ENCODE measurements at places on chromosomes 1 and 21.

DNA sequence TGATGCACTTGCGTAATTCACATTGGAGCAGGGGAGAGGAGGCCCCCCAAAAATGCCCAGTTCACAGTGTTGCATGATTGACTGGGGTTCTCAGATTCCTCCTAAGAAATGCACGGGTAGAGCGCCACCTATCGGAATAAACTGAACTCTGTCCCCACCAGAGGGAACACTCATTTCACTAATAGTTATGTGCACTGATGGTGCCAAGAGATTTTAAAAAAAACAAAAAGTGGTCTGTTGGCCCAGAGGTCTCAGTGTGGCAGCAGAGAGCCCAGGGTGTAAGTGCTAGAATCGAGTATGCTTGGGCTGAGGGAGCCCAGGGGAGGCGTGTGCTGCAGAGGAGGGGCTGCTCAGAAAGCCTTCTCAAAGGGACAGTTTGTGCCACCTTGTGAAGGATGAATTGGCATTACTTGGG lies 6.9 kb downstream of the PINK1 start:
- peak; percentile 62 for DNase-seq

DNA sequence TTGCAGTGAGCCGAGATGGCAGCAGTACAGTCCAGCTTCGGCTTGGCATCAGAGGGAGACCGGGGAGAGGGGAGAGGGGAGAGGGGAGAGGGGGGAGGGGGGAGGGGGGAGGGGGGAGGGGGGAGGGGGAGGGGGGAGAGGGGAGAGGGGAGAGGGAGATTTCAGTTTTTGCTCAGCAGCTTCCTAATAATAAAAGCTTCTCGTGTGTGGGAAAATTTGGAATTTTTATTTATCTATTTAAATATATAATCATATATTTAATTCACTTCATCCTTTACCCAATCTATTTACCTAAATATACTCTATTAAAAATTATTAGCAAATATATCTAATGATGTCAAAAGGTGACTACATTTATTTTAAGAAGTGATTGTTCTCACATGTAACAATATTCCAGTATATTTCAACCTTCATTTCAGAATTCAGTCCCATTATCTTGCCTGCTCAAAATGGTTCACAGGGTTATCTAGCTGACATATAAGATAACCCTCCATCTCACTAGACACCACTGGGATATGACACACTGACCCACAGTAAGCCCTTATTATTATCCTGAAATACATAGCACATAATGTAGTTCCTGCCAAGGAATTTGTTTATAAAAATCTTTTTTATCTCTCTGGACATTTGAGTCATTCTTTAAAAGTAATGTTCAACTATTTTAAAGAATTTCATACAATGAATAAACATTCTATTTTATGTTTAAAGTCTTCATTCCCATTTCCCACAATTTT lies 105.9 kb downstream of the GPATCH2 start:
- peak; percentile 47 for DNase-seq

DNA sequence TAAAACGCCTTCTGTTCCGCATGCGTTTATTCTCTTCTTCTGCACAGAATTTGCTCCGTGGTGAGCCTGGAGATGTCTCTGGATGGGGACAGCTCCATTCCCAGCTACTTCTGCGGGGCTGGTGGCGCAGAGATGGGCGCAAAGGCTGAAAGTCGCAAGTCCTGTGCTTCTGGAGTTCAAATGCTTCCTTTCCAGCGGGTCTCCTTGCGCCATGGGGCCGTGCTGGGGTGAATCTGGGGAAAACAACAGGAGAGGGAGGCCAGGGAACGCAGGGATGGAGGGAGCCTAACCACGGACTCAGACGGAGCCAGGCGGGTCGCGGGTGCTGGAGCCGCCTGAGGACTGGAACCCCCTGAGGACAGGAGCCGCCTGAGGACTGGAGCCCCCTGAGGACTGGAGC lies 2.9 kb upstream of the OR2T12 start:
- no peak for DNase-seq

GRCh38 chr1:153872331-153872730 lies 50.4 kb downstream of the GATAD2B start:
- no peak for DNase-seq

DNA sequence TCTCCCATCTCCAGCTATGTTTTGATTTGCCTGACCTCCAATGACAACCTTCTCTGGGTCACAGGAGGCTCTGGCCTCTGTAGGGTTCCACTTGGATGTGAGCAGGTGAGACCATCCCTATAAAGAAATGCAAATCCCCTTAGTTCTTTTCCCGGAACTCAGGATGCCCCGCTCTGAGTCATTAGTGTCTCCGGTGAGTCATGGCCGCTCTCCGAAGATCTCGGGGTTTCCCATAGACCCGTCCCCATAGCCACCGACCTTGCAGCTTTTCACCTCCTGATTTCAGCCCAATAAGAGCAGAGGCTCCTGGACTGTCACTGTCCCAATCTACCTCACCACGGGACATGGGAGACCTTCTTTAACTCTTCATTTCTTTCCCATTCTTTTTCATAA lies 98.2 kb downstream of the PGBD5 start:
- DNase-seq, result no peak

- no peak for DNase-seq
Observed at GRCh38 chr21:32380940-32381339, 11.9 kb downstream of the URB1 start.

DNA sequence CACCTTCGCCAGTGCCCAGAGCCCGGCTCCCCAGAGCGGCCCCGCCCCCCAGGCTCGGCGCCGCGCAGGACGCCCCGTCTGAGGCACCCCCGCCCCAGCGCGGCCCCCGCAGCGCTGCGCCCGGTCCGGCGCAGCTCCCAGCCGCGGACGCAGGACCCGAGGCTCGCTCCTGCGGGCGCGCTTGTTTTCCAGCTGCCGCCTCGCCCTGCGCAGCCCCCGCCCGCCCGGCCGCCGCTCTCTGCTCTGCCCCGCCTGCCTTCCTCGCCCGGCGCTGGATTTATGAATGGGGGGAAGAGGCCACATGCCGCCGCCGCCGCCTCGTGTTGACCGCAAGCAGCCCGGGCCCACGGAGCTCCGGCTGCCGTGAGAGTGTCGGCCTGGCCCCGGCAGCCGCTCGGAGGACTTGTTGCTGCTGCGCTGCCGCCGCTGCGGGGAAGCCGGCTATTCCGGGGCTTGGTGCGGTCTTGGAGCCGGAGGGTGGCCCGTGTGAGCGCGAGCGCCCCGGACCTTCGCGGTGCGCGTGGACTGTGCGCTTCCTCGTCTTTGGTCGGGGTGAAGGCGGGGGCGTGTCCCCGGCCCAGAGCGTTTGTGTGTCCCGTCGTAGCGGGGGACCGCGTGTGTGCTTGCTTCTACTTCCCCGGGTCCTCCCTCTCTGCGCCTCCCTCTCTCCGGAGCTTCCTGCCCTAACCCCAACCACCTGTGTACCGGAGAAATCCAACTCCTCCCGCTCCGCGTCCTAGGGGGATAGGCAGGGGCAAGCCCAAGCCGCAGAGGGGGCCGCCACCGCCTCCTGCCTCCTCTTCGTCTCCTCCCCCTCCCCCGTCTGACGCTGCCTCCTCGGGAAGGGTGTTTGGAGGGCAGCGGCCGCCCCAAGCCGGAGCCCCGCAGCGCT lies 736 bp downstream of the KCNC4 start:
- DNase-seq, result peak; percentile 38

DNA sequence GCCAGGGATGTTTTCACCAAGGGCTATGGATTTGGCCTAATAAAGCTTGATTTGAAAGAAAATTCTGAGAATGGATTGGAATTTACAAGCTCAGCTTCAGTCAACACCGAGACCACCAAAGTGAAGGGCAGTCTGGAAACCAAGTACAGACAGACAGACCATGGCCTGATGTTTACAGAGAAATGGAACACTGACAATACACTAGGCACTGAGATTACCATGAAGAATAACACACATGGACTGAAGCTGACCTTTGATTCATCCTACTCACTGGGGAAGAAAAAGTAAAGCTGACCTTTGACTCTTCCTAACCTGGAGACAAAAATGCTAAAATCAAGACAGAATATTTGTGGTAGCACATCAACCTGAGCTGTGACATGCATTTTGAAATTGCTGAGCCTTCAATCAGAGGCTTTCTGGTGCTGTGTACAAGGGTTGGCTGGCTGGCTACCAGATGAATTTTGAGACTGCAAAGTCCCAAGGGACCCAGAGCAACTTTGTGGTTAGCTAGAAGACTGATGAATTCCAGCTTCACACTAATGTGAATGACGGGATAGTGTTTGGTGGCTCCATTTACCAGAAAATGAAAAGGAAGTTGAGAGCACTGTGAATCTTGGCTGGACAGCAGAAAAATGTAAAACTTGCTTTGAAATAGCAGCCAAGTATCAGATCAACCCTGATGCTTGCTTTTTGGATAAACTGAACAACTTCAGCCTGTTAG lies 190.4 kb upstream of the KCTD3 start:
- no peak for DNase-seq

DNA sequence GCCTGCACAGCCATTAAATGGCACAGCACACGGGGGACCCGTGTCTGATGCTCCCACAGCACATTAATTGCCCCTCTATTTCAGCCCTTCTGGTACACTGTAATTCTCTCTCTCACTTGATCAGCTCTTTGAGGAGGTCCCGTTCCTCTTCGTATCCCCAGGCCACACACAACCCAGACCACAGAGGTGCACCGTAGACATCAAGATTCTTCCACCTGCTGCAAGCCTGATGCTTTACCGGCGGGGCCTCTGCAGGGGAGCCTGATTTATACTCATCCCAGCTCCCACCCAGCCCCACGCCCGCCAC lies 759 bp downstream of the SMYD3 start:
- DNase-seq, result no peak

- DNase-seq, result no peak
Observed at GRCh38 chr1:199173356-199173755, 534.5 kb downstream of the PTPRC start.

DNA sequence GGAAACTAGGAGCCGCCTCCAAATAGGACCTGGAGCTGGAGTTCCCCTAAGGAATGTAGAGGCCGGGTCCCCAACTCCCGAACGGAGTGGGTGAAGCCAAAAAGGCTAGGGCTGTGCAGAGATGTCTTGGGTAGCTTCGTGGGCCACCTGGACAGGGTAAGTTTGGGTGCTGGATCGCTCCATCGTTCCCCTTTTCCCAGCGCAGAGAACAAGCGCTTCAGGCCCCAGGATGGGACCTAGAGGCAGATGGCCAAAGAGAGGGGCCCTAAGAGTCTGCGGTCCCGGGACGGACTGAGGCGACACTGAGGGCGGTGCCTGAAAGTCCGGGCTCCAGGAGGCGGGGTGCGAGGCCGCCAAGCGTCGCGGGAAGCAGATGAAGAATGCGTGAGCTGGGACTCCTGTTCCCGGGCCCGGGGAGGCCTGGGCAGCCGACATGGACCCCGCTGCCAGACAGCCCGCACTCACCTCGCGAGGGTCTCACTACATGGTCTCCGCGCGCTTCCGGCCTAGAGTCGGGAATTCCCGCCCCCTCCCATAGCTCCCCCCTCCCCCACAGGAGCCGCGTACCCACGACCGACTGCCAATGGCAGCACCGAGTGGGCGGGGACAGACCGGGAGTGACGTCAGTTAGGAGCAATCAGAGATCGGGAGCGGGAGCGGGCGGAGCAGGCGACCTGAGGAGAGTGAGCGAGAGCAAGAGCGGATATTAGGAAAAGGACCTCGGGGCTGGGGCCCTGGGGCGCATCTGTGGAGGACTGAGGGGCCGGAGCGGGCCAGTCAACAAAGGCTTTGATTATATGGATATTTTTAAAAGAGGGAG lies at the start of gene SLC39A1:
Gene SLC39A1 (minus strand): TSS at position 508 of the 820 bp plus-strand sequence. CDS start 822 bp downstream, outside the sequence.
- DNase-seq, result peak; percentile 99

- DNase-seq, result no peak
Observed at GRCh38 chr1:162902416-162902815, 41.4 kb upstream of the CCDC190 start.

DNA sequence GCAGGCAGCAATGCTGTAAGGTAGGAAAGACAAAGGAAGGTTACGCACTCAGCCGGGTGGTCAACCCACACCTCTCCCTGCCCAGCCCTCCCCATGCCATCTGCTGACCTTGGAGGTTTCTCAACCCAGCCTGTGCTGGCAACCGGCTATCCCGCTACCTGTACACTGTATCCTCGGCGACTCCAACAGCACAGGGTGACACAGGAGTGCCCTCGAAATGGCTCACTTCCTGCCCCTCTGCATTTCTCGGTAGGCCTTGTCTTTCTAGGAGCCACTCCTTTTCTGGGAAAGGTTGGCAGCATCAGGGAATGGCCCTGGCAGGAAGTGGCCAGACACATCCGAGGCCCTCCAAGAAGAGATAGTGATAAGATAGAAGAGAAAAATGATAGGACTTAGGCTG lies 124.0 kb downstream of the PROX1 start:
- no peak for DNase-seq

- no peak for DNase-seq
Observed at GRCh38 chr1:941015-941587, 17.4 kb downstream of the SAMD11 start.

GRCh38 chr1:188061881-188062280 lies 1233.1 kb downstream of the PLA2G4A start:
- no peak for DNase-seq

DNA sequence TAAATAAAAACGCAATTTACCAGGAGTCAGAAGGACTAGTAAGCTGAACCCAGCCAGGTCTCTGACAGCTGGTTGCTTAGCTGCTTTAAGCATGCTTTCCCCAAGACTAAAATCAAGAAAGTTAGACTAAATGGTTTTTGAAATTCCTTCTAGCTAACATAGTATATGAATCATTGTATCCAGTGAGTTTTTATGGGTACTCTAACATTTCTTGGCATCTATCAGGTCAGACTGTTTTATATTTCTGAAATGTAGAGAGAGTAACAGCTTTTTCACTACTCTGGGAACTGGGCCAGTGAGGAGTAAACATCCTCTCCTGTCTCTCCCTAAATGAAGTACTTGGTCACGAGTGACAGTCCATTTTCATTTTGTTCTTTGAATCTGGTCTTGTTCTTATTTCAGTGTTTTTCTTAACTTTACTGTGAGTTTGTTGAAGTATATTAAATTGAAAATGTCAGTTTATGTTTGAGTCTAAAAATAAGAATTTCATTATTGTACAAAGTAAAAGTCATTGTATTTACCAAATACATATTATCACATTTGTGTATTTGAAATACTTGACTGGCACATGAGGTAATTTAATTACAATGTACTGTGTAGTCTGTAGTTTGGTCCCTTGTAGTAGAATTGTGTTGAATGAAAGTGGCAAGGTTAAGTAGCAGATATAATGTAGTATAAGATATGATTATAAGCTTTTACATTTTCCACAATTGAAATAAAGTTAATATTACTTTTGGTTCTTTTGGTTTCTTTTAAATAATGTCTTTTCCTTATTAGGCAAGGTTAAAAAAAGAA lies 47.6 kb downstream of the PKN2 start:
- DNase-seq, result no peak

GRCh38 chr21:16195538-16195910 lies 465.7 kb downstream of the USP25 start:
- DNase-seq, result no peak
